Activated T-helper 17 cell treated with anti-CD3 and anti-CD28 coated beads, Interleukin-2, amount 50 U/mL, for 72 hours (primary cell): ENCODE measurements at places on chromosomes 12 and 14.

- no peak for ATAC-seq
These were observed 337.7 kb downstream of the IPO8 start for GRCh38 chr12:30357766-30358490.

GRCh38 chr12:46450279-46450748 is 77.7 kb upstream of the SLC38A2 start:
- no peak for ATAC-seq

DNA sequence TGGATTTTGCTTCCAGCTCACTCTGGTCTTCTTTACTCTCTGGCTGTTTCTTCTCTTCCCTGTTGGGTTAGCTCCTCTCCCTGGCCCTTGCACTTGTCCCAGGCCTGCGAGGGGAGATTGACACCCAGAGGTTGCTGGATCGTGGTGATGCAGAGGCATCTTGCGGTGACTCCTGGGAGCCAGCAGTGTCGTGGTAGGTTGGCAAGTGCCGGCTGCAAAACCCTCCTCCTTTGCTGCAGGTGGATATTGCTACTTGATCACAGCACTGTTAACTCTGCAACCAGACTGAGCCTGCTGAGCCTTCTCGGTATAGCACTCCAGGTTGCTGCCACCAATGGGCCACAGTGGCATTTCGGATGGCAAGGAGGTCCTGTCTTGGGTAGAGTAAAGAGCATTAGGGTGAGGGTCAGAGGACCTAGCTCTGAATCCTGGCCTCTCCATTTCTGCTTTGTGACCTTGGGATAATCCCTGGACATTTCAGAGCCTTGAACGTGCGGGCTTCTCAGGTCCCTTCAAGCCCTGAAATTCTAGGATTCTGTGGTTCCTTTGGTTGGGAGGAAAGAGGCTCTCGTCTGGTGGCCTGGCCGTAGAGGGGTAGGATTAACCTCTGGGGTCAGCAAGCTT is 87.4 kb downstream of the TSPAN9 start:
- ATAC-seq, result no peak

- no peak for ATAC-seq
These were observed 29.5 kb downstream of the CCDC198 start for GRCh38 chr14:57464008-57464730.

DNA sequence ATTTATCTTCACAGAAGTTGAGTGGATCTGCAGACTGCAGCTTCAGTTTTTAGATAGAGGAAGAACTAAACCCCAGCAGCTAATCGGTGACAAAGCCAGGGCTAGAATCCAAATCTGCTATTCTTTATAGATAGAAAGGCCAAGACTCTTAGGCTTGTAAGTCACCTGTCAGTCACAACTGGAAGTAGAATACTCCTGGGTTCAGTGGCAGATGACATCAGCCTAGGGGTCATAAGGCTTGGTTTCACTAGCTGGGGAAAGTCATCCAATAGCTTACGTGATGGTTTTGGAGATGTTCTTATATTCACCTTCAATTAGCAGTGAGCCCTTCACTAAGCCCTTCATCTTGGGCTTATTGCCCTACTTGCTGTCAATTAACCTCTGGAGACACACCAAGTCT is 93.4 kb downstream of the APAF1 start:
- peak; percentile 42 for ATAC-seq

DNA sequence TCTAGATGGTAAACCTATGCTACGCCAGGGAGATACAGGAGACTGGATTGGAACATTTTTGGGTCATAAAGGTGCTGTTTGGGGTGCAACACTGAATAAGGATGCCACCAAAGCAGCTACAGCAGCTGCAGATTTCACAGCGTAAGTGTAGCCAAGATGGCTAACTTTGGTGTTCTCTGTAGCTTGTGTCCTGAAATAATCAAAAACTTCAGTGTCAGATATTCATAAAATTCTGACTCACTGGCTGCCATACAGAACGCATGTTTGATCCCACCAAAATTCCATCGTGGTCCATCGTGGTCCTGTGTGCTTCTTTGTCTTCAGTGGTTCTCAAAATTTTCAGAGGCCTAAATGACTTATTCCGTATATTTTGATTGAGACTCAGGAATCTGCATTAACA is 1.3 kb downstream of the STRAP start:
- ATAC-seq, result no peak

DNA sequence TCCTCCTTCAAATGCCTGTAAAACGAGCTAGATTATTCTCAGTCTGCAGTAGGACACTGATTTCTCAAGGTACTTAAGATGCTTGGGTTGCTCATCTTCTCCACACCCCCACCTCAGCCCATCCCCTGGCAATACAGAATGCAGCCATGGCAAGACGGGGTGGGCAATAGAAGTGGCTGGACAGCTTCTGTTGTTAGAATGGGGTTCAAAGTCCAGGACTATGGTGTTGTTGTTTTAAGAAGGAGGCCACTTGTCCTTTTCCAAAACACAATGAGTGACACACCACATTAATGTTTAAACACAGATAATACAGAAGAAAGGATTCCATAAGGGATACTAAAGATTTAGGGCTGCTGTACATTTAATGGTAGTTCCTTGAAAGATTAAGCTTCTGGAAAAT is 188.9 kb upstream of the BCL2L14 start:
- ATAC-seq, result no peak
